Right cardiac atrium (tissue), 5 donors: ENCODE measurements at places on chromosomes 16 and 17. TPM values are rescaled to one million over a fixed set of nuclear protein-coding genes. Genes with fewer than 3 reads are reported as not detected.

DNA sequence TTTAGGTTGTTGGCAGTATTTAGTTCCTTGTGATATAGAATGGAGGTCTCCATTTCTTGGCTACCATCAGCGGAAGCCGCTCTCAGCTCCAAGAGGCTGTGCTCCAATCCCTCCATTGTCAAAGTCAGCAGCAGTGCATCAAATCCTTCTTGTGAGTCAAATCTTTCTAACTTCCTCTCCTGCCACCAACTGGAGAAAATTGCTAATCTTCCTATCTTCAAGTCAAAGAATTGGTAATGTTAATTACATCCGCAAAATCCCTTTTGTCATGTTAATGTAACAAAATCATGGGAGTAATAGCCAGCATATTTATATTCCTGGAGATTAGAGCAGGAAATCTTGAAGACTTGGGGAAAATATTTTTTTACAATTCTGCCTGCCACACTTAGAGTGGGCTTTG is 436.4 kb upstream of the DYNLRB2 start:
- no peak for DNase-seq

The PRDM7 gene
- total RNA-seq, result not detected

The NMT1 gene
- 77.9 TPM for total RNA-seq

DNA sequence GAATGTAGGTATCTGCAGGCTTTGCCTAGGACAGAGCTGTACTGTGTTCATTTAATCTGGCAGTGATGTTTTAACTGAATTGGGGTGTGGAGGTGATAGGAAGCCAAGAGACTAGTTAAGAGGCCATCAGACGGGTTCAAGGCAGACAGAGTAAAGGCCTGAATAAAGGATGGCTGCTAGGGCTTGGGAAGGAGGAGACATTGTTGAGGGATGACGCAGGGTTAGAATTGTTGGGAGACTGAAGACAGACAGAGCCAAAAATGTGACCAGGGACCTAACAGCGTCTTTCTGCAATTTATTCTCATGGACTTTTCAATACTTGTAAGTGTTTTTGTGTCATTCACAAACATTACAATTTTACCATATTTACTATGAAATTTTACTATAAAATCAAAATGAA is 48.6 kb upstream of the MYH10 start:
- no peak for DNase-seq

DNA sequence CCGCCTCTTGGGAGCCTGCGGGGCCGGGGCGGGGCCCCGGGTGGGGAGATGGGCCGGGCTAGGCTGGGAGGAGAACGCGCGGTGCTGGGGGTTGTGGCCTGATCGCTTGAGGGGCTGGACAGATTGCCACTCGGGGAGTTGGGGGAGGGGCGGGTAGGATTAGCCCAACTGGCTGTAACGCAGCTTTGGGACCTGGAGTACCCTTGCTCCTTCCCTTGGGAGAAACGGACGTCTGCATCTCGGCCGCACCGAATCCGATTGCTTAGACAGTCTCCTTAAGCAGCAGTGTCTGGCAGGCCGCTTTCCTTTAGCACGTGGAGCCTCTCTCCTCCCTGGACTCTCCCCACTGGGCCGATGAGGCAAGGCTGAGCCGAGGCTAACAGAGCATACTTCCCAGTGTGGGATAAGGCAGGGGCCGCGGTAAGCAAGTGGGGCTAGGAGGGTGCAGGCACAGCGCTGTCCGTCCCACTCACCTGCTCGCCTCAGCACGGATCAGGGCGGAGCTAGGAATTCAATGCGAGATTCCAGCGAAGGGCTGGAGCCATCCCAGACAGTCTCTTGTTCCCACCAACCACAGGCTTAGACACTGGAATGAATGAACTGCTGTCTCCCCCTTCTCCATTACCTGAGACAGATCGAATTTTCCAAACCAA is 540 bp upstream of the ACLY start:
- no peak for DNase-seq

The ACBD4 gene
- total RNA-seq, result 11.9 TPM

The CCL14 gene
- total RNA-seq, result 5.1 TPM

DNA sequence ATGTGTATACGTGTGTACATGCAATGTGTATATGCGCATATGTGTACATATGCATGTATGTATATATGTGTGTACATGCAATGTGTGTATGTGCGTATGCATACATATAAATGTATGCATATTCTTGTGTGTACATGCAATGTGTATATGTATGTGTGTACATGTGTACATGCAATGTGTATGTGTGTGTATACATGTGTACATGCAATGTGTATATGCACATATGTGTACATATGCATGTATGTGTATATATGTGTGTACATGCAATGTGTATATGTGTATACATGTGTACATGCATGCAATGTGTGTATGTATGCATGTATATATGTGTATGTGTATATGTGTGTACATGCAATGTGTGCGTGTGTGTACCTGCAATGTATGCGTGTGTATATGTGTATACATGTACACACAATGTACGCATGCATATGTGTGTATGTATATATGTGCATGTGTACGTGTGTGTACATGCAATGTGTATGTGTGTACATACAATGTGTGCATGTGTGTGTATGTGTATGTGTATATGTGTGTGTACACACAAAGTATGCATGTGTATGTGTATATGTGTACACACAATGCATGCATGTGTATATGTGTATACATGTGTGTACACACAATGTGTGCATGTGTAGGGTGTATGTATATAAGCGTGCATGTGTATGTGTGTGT is 167.7 kb downstream of the SHISA9 start:
- no peak for DNase-seq
